ENCODE measurements at places on chromosomes 5 and 9. TPM values are rescaled to one million over a fixed set of nuclear protein-coding genes. Genes with fewer than 3 reads are reported as not detected.

The ANKRD31 gene
- total RNA-seq, result 0.14 TPM

The PTGS1 gene
- total RNA-seq, result 52.2 TPM

The PTPRD gene
- total RNA-seq, result 6.9 TPM

The GGTA1 gene
- total RNA-seq, result not detected

The MXD3 gene
- 1.3 TPM for total RNA-seq

The PCDHGA11 gene
- total RNA-seq, result 6.4 TPM

The ACOT12 gene
- total RNA-seq, result 0.74 TPM

The IFNA13 gene
- total RNA-seq, result not detected

The IRX4 gene
- not detected for total RNA-seq

The GNA14 gene
- total RNA-seq, result 0.57 TPM

The GPR107 gene
- total RNA-seq, result 20.8 TPM

The IL5 gene
- not detected for total RNA-seq

The GFPT2 gene
- total RNA-seq, result 66.0 TPM

The GRM6 gene
- not detected for total RNA-seq

The TEX48 gene
- total RNA-seq, result not detected

The CMBL gene
- total RNA-seq, result 11.2 TPM

The TXNDC8 gene
- not detected for total RNA-seq

The TTC33 gene
- 13.5 TPM for total RNA-seq

The GIN1 gene
- total RNA-seq, result 6.5 TPM

The ZSWIM6 gene
- 8.2 TPM for total RNA-seq

The OBP2B gene
- not detected for total RNA-seq

The SLC25A2 gene
- total RNA-seq, result 0.18 TPM

The NEUROG1 gene
- not detected for total RNA-seq

The PLGRKT gene
- 9.7 TPM for total RNA-seq

The EQTN gene
- not detected for total RNA-seq

The FASTKD3 gene
- total RNA-seq, result 10.4 TPM

The GARIN3 gene
- not detected for total RNA-seq

The PCDHB4 gene
- total RNA-seq, result 0.14 TPM

The PPP3R2 gene
- total RNA-seq, result not detected

The C1QTNF2 gene
- 0.28 TPM for total RNA-seq

The CRAT gene
- total RNA-seq, result 35.3 TPM

The PCDHA12 gene
- total RNA-seq, result 0.09 TPM

The LCN10 gene
- total RNA-seq, result not detected

The PLAC8L1 gene
- total RNA-seq, result not detected

The C5orf52 gene
- not detected for total RNA-seq

The STX17 gene
- 14.5 TPM for total RNA-seq

The GLRA1 gene
- not detected for total RNA-seq

The OGN gene
- 0.57 TPM for total RNA-seq

The MRPS27 gene
- 79.1 TPM for total RNA-seq
